Adrenal gland (tissue), 19 donors: ENCODE measurements at places on chromosomes 12 and 14. TPM values are rescaled to one million over a fixed set of nuclear protein-coding genes. Genes with fewer than 3 reads are reported as not detected.

- no peak overlapping the region for H3K4me3 ChIP-seq
- no peaks in the 10 kb centered on the region for H3K36me3 ChIP-seq
- no peak for DNase-seq
- H3K4me1 ChIP-seq = no peaks in the 10 kb centered on the region
- H3K27ac ChIP-seq = no peak overlapping the region
Observed at GRCh38 chr14:98444077-98444476, 827.9 kb downstream of the BCL11B start.

DNA sequence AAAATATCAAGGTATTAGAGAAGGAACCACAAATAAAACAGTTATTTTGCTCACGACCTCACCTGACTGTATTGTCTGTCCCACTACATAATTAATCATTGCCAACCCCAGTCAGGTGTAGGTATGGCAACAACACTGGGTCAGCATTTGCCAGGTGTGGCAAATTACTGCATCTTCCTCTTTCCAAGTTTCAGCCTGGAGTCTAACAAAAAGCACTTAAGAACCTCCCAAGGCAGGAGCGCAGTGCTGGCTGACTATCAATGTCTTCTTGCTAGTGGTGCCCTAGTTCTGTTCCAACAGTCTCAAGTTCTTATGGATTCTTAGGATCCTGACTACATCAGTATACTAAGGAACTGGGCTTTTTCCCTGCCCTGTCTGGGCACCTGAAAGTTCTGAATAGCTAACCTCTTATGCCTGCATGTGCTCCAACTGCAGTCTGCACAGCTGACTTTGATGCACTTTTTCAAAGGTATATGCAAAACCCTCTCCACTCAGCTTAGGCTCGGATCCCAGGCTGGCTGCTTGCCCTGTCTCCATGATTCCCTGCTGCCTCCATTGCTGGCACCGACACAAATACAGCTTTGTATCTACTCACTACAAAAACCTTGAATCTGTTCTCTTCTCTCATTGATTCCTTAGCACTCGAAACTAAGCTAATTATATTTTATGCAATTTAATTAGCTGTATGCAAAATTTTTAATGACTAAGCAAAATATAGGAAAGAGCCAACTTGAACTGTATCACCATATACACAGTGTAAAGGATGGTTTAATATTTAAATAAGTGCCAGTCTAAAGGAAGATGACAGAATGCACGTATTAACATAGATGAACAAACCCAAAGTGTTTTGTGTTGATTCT is 113.3 kb downstream of the PRKD1 start:
- H3K4me1 ChIP-seq = peaks cover 12% of the 10 kb centered on the region
- no peak overlapping the region for H3K4me3 ChIP-seq
- no peaks in the 10 kb centered on the region for H3K27me3 ChIP-seq
- H3K36me3 ChIP-seq = no peaks in the 10 kb centered on the region
- H3K27ac ChIP-seq = no peak overlapping the region

The APOF gene
- not detected for total RNA-seq

DNA sequence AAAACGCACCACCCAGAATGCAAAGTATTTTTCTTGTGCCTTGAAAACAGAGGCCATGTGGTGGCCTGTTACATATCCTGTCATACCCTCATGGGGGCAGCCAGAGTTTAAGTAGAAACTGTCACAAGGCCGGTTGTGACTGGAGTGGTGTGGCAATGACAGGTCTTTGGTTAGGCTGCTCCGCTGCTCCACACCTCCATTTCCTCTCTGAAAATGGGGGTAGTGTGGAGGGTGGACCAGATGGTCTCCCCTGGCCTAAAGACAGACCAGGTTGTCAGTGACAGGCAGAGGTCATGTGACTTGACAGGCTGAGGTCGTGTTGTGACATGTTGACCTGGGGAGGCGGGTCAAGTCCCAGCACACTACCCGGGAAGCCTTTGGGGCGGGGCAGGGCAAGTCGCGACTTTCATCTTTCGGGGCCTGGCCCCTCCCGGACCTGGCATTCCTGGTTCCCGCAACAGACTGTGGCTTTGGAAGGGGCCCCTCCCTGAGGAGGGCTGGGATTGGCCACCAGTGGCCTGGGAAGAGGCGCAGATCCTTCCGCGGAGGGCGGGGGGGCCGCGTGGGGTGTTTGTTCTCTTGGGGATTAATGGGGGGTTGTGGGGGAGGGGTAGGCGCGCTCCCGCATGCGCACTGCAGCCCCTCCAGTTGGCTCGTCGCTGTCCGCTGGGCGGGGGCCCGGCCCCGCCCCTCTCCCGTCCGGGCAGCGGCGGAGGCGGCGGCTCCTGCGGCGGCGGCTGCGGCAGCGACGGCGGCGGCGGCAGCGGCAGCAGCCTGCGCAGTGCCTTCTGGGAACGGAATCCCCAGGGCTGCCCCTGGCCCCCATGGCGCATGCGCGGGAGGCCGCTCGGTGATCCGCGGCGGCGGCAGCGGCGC is at the start of gene MBD6:
MBD6 (plus strand) TSS at position 814 of the 876 bp plus-strand sequence. CDS start 1,480 bp downstream, outside the sequence.
- peaks cover 36% of the 10 kb centered on the region for H3K36me3 ChIP-seq
- H3K27me3 ChIP-seq = no peaks in the 10 kb centered on the region
- peak; percentile 97 for DNase-seq
- peaks cover 49% of the 10 kb centered on the region for H3K4me1 ChIP-seq
- peak within 1 kb of the TSS; percentile 45 for H3K4me3 ChIP-seq

DNA sequence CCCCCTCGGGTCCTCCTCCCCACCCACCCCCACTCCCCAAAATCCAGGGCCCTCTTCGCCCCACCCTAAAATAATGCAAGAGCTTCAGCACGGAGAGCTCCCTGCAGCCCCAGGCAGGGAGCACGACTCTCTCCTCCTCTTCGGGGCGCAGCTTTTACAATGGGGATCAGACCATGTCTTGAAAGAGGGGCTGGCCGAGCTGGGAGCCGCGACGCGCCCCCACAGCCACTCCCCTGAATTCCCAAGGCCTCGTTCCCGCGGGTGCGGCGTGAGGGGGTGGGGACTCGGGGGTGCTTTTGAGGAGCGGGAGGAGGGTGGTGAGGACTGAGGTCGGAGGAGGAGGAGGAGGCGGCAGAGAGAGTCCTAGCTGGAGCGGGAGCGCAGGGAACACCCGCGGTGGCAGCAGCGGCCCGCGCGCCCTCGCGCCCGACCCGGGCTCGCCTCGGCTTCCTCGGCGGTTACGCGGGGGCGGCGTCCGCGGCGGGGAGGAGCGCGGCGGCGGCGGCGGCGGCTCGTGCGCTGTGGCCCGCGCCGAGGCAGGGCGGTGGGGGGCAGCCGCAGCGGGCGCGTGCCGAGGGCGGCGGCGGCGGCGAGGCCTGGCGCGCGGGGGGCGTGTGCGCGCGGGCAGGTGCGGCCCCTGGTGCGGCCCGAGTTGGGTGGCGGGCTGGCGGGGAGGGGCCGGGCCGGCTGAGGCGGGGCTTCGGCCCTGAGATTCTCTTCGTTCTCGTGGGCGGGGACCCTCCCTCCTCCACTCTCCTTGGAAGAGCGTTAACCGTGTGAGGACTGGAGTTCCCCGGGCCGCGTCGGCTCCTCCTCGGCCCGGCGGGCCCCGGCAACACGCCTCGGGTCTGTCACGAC is at the start of gene ANKS1B:
ANKS1B (minus strand) TSS at position 666 of the 858 bp plus-strand sequence. CDS start 699 bp downstream, outside the sequence.
- peaks cover 8% of the 10 kb centered on the region for H3K4me1 ChIP-seq
- no peaks in the 10 kb centered on the region for H3K36me3 ChIP-seq
- H3K4me3 ChIP-seq = peak within 1 kb of the TSS; percentile 69

- H3K4me1 ChIP-seq = no peaks in the 10 kb centered on the region
- no peaks in the 10 kb centered on the region for H3K36me3 ChIP-seq
- H3K27ac ChIP-seq = no peak overlapping the region
- H3K4me3 ChIP-seq = no peak overlapping the region
Observed at GRCh38 chr14:81394739-81395138, 5.4 kb downstream of the STON2 start.

DNA sequence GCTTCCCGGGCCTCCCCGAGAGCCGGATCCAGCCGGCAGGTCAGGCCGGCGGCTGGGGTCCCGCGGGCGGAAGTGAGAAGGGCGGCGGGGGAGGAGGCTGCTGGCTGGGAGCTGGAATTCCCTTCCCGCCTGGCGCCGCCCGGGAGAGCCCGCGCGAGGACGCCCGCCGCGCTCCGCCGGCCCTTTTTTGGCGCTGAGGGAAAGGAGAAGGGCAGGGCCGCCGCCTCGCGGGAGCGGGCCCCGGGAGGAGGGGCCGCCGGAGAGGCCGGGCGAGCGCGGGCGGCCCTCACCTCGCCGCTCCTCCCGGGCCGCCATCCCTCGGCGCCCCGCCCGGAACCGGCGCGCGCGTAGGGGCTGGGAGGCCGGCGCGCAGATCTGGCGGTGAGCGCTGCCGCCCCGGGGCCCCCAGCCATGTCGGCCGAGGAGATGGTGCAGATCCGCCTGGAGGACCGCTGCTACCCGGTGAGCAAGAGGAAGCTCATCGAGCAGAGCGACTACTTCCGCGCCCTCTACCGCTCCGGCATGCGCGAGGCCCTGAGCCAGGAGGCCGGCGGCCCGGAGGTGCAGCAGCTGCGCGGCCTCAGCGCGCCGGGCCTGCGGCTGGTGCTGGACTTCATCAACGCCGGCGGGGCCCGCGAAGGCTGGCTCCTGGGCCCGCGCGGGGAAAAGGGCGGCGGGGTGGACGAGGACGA is at the start of the genes KLHL42 and MANSC4:
KLHL42 (plus strand) TSS at position 314 of the 692 bp plus-strand sequence; CDS start at position 412, 98 bp downstream.
MANSC4 (minus strand) TSS at position 317 of the 692 bp plus-strand sequence. CDS start 8,960 bp downstream, outside the sequence.
- peak within 1 kb of the TSS; percentile 22 for H3K4me3 ChIP-seq
- no peaks in the 10 kb centered on the region for H3K36me3 ChIP-seq
- no peaks in the 10 kb centered on the region for H3K27me3 ChIP-seq
- DNase-seq = peak; percentile 68
- peaks cover 8% of the 10 kb centered on the region for H3K4me1 ChIP-seq

GRCh38 chr12:95989504-95990123 is 6.5 kb downstream of the HAL start:
- no peaks in the 10 kb centered on the region for H3K36me3 ChIP-seq
- no peaks in the 10 kb centered on the region for H3K4me1 ChIP-seq
- H3K27ac ChIP-seq = no peak overlapping the region
- no peak for DNase-seq

The VDR gene
- 15.4 TPM for total RNA-seq

GRCh38 chr12:61846765-61847164 is 413.4 kb upstream of the USP15 start:
- H3K4me1 ChIP-seq = no peaks in the 10 kb centered on the region
- H3K36me3 ChIP-seq = no peaks in the 10 kb centered on the region
- no peak for DNase-seq
- H3K27me3 ChIP-seq = no peaks in the 10 kb centered on the region
- no peak overlapping the region for H3K27ac ChIP-seq
- no peak overlapping the region for H3K4me3 ChIP-seq

DNA sequence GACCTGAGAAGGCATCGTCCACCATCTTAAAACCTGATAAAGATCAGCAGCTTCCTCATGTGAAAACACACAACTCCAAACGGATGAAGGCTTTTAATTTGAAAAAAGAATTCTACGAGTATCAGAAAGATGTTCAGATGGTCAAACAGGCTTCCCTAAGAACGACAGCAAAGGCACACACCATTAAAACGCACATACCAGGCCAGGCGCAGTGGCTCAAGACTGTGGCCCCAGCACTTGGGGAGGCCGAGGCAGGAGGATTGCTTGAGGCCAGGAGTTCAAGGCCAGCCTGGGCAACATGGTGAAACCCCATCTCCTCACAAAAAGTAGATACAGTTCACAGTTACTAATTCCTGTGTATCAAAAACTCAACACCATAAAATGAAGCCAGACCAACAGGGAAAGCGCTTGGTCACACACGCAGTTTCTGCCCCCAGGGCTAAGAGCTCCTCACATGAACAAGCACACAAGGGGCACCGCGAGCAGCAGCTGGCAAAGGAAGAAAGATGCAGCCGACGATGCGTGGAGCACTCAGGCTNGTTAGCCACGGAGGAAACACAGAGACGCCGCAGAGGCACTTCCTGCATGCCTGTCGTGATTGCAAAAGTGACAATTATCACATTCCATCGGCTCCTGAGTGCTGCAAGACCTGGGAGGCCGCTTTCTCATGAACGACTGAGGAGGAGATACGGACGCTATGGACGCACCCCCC is 78.0 kb downstream of the NOC4L start:
- H3K27me3 ChIP-seq = peaks cover 6% of the 10 kb centered on the region
- no peaks in the 10 kb centered on the region for H3K36me3 ChIP-seq
- H3K4me3 ChIP-seq = no peak overlapping the region
- no peak overlapping the region for H3K27ac ChIP-seq

DNA sequence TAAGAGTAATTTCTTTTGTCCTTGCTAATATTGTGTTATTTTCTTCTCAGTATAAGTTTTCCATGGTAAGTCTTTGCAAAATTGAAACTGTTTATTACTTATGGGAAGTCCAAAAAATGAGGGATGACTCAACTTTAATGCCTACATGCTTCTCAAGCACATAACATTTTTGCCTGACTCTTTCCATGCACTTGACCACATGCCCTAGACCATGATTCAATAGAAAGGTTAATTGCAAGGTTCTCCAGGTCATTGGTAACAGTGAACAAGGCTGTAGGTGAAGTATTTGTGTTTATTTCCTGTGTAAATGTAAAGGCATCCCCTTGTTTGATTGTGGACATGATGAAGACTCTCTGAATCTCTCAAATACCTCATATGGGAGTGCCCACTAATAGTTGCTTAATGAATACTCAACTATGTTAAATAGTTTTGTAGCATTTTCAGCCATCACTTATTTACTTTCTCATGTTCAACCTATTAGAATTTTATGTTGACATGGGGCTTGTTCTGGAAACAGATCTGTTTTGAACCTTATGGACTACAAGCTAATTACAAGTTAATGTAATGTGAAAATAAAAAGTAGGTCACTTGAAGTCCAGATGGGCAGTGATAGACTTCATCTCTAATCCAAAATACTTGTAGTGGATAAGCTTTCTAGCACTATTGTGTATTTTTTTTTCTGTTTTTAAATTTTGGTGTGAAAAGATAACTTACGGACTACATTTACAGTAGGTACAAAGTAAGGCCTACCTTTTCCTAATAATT is 131.7 kb downstream of the TMTC2 start:
- no peak overlapping the region for H3K4me3 ChIP-seq
- H3K27ac ChIP-seq = no peak overlapping the region
- no peaks in the 10 kb centered on the region for H3K27me3 ChIP-seq
- DNase-seq = no peak
